ENCODE measurements at places on chromosomes 3 and 15.

- no peaks in the 10 kb centered on the region for H3K4me1 ChIP-seq
- no peak for DNase-seq
- no peak overlapping the region for H3K27ac ChIP-seq
- H3K27me3 ChIP-seq: no peaks in the 10 kb centered on the region
These were observed 41.8 kb upstream of the TEX9 start for GRCh38 chr15:56323435-56323834.

- DNase-seq: no peak
- H3K36me3 ChIP-seq: no peaks in the 10 kb centered on the region
- H3K27ac ChIP-seq: no peak overlapping the region
- peaks cover 26% of the 10 kb centered on the region for H3K27me3 ChIP-seq
- peaks cover 25% of the 10 kb centered on the region for H3K4me1 ChIP-seq
These were observed 90.1 kb upstream of the EPHB3 start for GRCh38 chr3:184471439-184471838.

DNA sequence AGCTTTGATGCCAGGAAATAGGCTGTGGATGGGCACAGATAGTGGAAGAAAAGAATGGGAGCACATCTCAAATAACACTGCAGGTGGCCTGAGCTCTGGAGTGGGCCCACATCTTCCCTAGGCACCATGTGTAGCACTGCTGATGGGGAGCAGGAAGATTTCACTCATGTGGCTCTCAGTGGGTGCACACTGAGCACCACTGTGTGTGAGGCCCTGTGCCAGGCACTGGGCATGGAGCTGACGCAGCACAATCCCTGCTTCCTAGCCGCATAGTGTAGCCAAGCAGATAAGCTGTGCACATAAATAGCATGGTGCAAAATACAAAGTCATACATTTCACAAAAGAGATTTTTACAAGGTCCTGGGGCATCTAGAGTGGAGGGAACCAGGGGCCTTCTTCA, 101.6 kb downstream of the MOBP start:
- H3K27ac ChIP-seq: no peak overlapping the region
- no peak for DNase-seq
- H3K4me1 ChIP-seq: no peaks in the 10 kb centered on the region
- H3K27me3 ChIP-seq: peaks cover 6% of the 10 kb centered on the region
- H3K4me3 ChIP-seq: no peak overlapping the region

DNA sequence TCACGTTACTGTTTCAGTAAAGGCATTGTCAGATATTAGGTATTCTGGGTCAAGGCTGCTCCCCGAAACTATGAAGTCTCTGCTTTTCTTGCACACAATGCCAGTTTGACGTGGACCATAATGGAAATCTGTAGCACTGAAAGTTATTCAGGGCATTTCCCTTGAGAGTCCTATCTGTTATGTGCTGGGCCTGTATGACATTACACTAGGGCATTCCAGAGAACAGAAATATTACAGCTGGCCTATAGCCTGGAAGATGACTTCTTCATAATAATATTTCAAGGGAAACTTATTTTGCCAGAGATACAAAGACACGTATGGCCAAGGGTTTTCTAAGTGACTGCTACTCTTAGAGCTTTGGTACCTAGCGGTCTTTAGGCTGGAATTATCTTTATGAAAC, 613.6 kb upstream of the CBLB start:
- no peaks in the 10 kb centered on the region for H3K27me3 ChIP-seq
- no peak overlapping the region for H3K4me3 ChIP-seq
- peaks cover 15% of the 10 kb centered on the region for H3K36me3 ChIP-seq
- H3K27ac ChIP-seq: no peak overlapping the region
- no peaks in the 10 kb centered on the region for H3K4me1 ChIP-seq
- no peak for DNase-seq

DNA sequence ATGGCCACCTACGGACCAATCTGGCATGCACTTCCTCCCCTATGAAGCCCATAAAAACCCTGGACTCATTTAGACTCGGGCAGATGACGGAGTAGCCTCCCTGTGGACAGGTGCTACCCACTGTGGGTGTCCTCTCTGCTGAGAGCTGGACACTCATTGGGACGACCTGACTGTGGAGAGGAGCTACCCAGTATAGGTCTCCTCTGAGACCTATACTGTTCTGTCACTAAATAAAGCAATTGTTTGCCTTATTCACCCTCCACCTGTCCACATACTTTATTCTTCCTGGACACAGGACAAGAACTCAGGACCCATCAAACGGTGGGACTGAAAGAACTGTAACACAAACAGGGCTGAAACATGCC, 53.3 kb upstream of the CADM2 start:
- H3K27me3 ChIP-seq: no peaks in the 10 kb centered on the region
- DNase-seq: no peak
- H3K4me3 ChIP-seq: no peak overlapping the region
- no peaks in the 10 kb centered on the region for H3K4me1 ChIP-seq

- no peak overlapping the region for H3K4me3 ChIP-seq
- no peak overlapping the region for H3K27ac ChIP-seq
- peaks cover 5% of the 10 kb centered on the region for H3K4me1 ChIP-seq
- no peaks in the 10 kb centered on the region for H3K27me3 ChIP-seq
These were observed 34.0 kb upstream of the CILP start for GRCh38 chr15:65245096-65245856.

- H3K27me3 ChIP-seq: peaks cover 8% of the 10 kb centered on the region
- H3K4me3 ChIP-seq: no peak overlapping the region
- no peak overlapping the region for H3K27ac ChIP-seq
- no peaks in the 10 kb centered on the region for H3K4me1 ChIP-seq
These were observed 9.8 kb upstream of the SLC6A1 start for GRCh38 chr3:10982782-10983181.

DNA sequence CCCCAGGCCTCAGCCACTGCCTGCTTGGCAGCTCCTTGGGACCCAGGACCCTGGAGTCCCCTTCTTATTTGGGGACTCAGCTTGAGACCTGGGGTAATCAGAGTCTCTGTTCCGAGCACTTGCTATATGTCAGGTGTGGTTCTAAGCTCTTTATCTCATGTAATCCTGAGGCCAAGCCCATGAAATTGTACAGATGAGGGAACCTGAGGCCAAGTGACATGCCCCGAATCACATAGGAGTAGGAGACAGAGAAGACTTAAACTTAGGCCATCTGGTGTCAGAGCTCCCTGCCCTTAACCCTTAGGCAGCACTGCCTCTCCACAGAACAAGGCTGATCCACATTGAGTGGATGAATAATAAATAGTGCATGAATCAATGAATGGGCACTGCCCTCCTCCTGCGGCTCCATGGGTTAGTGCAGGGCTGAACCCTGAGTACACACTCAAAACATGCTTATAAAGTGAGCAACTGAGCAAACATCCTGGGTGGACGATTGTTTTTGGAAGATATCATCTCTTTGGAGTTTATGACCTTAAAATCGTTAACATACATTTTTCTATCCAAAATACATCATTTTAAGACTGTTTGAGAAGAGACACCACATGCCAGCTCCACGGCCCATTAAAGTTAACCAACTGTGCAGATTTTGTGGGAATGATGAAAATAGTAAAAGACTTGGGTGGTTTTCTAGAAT, 33.2 kb upstream of the IQSEC1 start:
- peaks cover 3% of the 10 kb centered on the region for H3K4me1 ChIP-seq
- H3K27ac ChIP-seq: no peak overlapping the region
- H3K27me3 ChIP-seq: peaks cover 2% of the 10 kb centered on the region
- H3K4me3 ChIP-seq: no peak overlapping the region
- DNase-seq: no peak

DNA sequence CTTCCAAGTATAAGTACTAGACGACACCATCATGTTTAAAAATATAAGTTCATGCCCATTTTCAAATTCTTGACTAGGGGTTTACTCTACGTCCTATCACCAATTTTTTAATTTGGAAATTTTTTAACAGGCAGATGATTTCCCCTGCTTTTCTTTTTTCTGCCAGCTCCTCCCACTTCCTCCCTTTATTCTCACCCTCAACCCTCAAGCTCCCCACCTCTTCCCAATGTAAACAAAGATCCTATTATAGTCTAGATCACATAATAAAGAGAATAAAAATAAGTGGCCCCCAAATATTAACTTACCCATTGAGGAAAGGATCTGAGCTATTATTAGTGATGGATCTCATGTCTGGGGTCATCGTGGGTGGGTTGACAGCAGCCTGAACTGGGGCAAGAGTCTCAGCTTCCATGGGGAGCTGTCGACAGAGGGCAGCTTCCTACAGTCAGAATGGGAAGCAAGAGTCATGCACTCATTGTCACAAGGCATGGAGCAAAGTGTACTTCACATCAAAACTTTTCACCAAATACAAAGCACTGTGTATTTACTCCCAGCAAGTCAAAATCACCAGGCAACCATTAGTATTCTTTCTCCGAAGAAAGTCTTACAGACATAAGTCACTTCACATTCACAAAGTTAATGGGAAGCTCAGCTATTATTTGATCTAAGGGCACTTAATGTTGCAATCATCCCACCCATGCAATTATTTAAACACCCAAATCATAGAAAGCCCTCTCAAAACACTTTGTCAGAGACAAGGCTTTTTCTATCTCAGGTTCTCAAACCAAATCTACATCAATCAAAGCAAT, 53.2 kb downstream of the TM4SF4 start:
- H3K27me3 ChIP-seq: peaks cover 3% of the 10 kb centered on the region
- H3K4me3 ChIP-seq: no peak overlapping the region
- H3K36me3 ChIP-seq: no peaks in the 10 kb centered on the region
- H3K4me1 ChIP-seq: peaks cover 3% of the 10 kb centered on the region
- DNase-seq: no peak
- no peak overlapping the region for H3K27ac ChIP-seq

DNA sequence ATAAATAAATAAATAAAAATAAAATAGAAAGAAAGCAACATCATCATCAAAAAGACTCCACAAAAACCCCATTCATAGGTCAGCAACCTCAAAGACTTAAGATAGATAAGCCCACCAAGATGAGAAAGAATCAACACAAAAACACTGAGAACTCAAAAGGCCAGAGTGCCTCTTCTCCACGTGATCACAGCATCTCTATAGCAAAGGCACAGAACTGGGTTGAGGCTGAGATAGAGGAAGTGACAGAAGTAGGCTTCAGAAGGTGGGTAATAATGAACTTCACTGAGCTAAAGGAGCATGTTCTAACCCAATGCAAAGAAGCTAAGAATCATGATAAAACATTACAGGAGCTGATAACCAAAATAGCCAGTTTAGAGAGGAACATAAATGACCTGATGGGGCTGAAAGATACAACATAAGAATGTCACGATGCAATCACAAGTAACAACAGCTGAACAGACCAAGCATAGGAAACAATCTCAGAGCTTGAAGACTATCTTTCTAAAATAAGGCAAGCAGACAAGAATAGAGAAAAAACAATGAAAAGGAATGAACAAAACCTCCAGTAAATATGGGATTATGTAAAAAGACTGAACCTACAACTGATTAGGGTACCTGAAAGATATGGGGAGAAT, 26.4 kb downstream of the GNB5 start:
- no peak overlapping the region for H3K27ac ChIP-seq
- H3K4me1 ChIP-seq: peaks cover 26% of the 10 kb centered on the region
- DNase-seq: no peak
- no peaks in the 10 kb centered on the region for H3K27me3 ChIP-seq

Measured in activated T-helper 2 cell treated with anti-CD3 and anti-CD28 coated beads, Interferon-gamma antibody, Interleukin-2, Interleukin-4, amounts not matched to agents 10 μg/mL and 5 μg/mL and 100 μg/mL, durations not matched to agents 14 hours and 24 hours and 36 hours (primary cell).